HCEC 1CT (cell line): ENCODE measurements at places on chromosomes 7 and 10.

- no peak for DNase-seq
Measured at GRCh38 chr10:110691139-110691538, 47.0 kb downstream of the RBM20 start.

- DNase-seq: no peak
Measured at GRCh38 chr10:70585578-70586169, 16.9 kb downstream of the PRF1 start.

DNA sequence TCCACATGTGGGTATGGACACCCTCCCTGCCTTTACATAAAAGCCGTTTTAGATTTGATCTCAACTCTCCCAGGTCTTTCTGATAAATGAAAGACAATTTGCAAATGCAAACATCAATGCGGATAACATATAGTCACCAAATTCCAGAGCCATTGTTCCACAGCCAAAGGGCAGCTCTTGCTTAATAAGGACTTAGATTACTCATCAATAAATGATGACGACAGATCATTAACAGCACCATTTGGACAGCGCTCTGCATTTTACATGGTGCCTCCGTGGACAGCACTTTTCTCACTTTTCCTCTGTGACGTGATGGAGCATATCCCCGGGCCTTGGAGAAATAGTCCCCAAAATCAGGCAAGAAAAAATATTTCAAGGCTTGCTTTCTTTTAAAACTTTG lies 370.3 kb upstream of the CELF2 start:
- DNase-seq: no peak

DNA sequence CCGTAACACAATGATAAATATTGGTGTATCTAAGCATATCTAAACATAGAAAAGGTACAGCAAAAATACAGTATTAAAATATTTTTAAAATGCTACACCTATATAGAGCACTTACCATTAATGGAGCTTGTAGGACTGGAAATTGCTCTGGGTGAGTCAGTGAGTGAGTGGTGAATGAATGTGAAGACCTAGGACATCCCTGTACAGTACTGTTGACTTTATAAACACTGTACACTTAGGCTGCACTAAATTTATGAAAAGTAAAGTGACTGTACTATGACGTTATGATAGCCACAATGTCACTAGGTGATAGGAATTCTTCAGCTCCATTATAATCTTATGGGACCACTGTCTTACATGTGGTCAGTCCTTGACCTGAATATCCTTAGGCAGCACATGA lies 147.0 kb downstream of the GLI3 start:
- DNase-seq: no peak
